ENCODE measurements at places on chromosomes 3 and 15.

GRCh38 chr3:12131351-12132090 is 27.2 kb downstream of the TIMP4 start:
- DNase-seq = no peak

GRCh38 chr3:120648290-120648689 is 33.7 kb downstream of the HGD start:
- DNase-seq = no peak

DNA sequence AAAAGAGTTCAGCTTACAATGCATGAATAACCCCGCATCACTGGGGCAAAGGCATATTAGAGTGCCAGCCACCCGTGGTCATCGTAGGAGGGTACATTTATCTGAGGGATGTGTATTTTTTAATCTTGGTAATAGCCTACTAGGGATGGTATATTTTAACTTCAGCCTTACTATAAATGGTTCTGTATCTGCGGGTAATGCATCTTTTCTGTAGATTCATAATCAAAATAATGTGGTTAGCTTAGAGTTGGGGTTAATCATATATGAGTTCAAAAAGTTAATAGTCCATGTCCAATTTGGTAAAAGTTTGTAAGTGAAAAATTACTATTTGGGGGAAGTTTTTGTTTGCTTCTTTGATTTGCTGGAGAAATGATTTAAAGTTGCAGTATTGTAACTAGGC is 263.7 kb upstream of the UBE2E1 start:
- DNase-seq = no peak

GRCh38 chr3:152202976-152203626 is 65.6 kb upstream of the MBNL1 start:
- DNase-seq = no peak

Measured in cardiac septum (tissue), 1 donor.